Epithelial cell of esophagus (primary cell): ENCODE measurements at places on chromosomes 1 and 21.

- DNase-seq = peak; percentile 9
Measured at GRCh38 chr1:82162486-82163420, 362.0 kb downstream of the ADGRL2 start.

- DNase-seq = peak; percentile 80
Measured at GRCh38 chr1:79089946-79090345, 83.4 kb upstream of the ADGRL4 start.

DNA sequence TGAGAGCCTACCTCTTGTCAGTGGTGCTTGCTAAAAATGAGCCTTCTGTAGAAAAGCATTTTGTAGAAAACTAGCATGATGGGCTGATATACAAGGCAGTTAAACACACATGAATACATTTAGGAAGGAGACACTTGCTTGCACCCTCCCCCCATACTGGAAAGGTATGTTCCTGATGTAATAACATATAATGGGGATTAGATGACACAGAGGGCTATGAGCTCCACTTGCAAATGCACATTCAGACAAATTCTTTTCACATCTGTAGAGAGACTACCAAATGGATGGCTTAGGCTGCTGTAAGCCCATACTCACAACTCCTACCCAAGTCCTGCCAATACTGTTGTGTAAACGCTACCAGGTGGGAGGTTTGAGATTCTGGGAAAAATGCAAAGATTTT lies 634.0 kb downstream of the SMYD3 start:
- DNase-seq = peak; percentile 39

DNA sequence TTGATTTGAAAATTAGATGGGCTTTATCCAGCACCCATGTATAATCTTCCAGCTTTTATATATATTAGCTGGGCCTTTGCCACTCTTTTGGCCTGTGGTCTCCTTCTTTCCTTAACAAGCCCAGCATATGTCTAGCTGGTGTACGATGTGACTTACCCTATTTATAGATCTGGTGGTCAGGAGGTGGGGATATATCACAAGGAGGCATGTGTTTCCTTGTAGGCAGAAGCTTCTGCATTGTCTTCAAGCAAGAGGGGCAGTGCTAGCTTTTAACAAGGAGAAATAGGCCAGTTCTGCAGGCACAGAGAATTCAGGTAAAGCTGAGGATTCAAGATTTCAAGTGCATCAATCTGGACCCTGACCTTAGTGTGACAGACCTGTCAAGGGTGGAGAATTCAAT lies 38.0 kb upstream of the DNASE2B start:
- no peak for DNase-seq

GRCh38 chr1:228205526-228206436 lies 2.1 kb upstream of the OBSCN start:
- no peak for DNase-seq

GRCh38 chr1:181748013-181748412 lies 264.7 kb downstream of the CACNA1E start:
- no peak for DNase-seq

GRCh38 chr1:209823143-209824041 lies 4.4 kb upstream of the UTP25 start:
- peak; percentile 91 for DNase-seq

DNA sequence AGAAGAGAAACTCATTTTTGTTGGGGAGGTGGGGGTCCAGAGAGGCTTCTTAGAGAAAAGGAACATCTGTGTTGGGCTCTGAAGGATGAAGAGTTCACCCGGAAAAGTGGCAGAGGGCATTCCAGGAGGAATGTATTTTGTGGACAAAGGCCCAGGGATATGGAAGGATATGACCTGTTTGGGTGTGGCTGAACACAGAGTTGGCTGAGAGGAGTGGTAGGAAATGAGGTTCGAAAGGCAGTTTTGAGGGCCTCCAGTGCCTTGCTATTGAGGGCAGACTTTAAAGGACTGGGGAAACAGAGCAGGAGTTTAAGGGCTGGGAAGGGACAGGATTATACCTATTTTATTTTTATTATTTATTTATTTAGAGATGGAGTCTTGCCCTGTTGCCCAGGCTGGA lies 27.3 kb upstream of the WASF2 start:
- DNase-seq = no peak

- peak; percentile 14 for DNase-seq
Measured at GRCh38 chr1:77382366-77382765, 100.5 kb downstream of the AK5 start.

DNA sequence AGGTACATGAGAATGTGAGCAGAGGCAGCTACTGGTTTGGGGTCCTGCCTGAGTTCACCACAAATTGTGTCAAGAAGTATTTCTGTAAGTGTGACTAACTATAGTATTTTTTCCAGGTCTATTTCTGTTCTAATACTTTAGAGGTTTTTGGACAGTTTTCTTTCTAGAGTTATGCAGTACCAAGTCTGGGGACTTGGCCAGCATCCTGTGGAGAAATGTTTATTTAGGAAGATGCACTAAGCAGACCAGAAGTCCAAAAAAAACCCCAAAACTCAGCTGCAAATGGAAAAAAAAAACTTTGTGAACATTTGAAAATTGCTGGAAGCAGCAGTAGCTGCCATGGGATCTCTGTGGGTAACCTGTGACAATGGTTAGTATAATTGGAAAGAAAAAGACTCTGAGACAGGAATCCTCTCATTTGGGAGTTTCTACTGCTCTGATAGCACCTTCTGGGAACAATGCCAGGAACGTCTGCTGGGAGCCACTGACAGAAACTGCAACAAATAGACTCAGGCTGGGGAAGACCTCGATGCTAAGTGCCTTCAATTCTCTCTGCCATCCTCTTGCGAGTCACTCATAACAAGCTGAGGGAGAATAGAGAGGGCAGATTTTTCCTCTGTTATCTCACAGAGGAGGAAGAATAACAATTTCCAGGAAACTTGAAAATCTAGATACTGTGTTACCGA lies 37.6 kb downstream of the OR10R2 start:
- peak; percentile 5 for DNase-seq

DNA sequence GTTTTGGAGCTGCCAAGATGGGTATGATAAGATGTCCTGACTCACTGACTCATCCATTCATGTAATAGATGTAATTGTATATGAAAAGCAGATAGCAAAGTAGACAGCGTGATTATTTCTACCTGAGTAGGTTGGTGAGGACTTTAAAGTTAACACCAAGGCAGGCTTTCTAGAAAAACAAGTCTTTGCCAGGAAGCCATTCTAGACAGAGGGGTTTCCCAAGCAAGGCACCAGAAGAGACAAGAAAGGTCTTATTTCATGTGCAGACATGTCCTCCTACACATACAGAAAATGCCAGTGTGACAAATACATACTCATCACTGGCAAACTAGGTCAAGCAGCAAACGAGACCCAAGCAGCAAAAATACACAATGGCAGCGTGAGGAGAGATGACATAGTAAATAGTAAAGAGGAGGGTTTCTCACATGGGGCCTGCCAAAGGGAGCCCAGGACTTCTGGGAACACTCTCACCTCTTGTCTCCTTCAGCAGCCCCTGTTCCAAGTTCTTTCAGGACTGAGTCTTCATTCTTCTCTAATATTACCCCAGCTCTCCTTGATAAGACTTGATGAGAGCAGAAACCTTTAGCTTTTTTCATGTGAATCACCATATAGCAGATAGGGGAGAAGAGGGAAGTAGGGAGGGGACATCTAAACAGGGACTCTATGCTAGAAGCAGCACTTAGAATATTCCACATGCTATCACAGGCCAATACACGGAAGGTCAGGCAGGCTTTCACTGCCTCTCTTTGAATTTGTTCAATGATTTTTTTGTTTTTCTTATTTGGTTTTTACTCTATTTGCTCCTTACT lies 114.6 kb upstream of the ATP1B1 start:
- peak; percentile 96 for DNase-seq

GRCh38 chr21:45970674-45971615 lies 10.6 kb upstream of the COL6A1 start:
- peak; percentile 6 for DNase-seq

DNA sequence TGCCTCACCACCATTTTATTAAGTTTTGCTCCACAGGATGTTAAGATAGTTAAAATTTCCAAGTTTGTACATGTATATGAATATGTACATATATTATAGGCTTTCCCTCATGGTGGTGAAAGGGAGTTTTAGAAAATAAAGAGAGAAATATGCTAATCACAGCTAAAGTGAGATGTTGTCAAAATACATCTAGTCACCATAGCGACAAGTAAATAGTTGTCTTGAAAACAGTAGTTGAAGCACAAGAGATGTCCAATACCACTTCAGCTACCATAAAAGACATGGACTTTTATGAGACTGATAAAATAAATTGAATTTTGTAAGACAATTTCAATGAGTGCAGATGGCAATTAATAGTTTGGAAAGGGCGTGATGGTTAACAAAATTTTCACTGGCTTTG lies 1600.0 kb downstream of the BRINP3 start:
- no peak for DNase-seq

DNA sequence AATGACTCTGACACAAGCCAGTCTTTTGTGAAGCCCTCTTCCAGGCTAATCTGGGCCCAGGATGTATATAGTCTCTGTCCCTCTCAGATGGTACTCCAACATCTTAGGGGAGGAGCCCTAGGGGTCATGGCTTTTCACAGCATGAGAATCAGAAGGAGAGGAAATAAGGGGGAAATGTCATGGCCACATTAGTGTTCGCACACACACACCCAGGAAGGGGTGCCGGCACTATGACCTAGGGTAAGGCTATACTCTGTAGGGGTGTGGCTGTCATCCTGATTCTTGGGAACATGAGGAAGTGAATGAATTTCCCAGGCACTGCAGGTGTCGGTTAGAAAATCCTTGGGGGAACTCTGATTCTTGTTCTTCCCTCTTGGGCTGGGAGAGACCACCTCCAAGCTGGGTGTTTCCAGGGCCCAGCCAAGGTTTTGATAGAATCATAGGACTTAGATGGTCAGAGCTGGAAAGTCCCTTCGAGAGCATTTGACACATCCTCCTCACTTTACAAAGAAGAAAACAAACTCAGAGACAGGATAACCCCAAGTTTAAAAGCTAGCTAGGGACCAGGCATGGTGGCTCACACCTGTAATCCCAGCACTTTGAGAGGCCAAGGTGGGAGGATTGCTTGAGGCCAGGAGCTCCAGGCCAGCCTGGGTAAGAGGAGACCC lies 22.0 kb downstream of the GFI1 start:
- no peak for DNase-seq

DNA sequence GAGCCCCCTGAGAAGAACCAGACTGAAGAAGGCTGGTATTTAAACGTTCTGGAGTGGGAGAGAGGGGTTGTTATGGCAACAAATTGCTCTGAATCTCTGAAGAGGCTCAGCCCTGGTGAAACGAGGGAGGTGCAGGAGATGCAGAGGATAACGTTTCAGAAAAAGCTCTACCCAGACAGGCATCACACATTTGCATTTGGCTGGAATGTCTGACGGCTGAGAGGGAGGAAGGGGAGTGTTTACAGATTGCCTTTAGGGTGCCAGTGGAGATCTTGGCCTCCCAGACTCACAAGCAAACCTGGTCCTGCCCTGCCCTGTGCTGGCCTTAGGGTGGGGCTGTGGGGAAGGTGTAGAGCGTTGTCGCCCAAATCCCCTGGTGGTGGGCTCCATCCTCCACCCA lies 169.0 kb upstream of the AJAP1 start:
- DNase-seq = no peak

DNA sequence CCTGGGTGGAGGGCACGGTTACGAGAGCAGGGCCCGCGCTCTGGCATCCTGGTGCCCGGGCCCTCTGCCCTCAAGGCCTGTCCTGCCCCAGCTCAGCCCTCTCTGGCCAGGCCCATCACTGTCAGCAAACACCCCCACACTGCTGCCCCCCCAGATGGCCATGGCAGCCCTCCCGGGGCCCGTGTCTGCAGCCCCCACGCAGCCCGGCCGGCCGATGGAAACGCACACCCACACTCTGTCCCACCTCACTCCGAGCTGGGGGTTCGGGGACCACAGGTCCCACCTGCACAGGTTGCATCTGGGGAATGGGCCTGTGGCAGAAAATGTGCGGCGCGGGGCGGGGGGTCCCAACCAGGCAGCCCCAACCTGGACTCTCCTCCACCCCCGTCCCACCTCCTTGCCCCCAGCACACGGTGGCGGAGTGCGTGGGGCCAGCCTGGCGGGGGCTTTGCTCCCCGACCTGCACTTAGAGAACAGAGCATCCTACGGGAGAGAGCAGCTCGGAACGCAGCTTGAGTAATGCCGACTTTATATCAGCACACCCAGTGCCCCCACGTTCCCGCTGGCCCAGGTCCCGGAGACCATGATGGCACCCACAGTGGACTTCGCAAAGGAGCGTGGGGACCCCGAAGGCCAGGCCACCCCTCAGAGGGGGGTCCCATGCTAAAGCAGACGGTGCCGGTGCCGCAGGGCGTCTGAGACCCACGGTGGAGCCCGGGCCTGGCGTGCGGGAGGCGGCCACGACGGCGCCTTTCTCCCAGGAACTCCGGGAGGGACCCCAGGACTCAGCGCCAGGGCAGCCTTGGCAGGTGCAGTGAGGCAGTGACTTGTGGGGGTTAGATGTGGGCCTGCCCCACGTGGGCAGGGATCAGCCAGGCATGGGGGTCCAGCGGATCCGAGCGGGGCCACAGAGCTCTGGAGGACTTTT lies 7.5 kb upstream of the RNF223 start:
- no peak for DNase-seq

- DNase-seq = no peak
Measured at GRCh38 chr1:236280438-236281197, 1.1 kb downstream of the ERO1B start.

- no peak for DNase-seq
Measured at GRCh38 chr1:14820295-14821085, 222.0 kb downstream of the KAZN start.

DNA sequence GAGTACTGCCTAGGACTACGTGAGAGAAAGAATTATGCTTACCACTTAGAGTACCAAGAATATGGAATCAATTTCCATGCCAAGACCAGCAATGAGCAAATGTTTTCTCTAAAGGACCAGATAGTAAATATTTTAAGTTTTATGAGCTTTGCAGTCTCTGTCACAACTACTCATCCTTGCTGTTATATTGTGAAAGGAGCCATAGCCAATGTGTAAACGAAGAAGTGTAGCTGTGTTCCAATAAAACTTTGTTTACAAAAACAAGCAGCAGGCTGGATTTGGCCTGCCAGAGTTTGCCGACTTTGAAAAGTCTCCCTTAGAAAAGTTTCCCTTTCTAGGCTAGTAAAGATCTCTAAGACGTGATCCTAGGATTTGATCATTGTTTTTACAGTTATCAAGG lies 128.8 kb downstream of the PDE4B start:
- DNase-seq = no peak

- no peak for DNase-seq
Measured at GRCh38 chr1:55696891-55697290, 481.7 kb upstream of the USP24 start.

DNA sequence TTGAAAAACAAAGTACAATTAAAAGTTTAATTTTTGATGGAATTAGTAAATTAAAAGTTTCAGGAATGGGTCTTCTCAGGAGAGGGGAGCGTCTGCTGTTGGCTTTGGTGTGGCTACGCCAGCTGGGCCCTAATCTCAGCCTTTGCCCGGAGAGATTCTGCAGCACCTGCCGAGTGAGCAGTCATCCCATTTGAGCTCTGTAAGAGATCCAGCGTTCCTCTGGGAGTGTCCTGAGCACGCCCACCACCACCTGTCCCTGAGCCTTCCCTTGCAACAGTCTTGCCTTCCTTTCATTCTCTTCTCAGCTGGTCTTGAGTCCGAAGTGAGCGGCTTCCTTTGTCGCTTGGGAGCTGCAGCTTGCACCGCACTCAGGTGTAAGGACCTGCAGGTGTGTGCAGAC lies 263.1 kb downstream of the CAMTA1 start:
- no peak for DNase-seq
